CD4-positive, CD25-positive, alpha-beta regulatory T cell (primary cell): ENCODE measurements at places on chromosomes 4 and X. TPM values are rescaled to one million over a fixed set of nuclear protein-coding genes. Genes with fewer than 3 reads are reported as not detected.
A peak's percentile ranks its signal among the peaks of the same experiment; 100 is the strongest.

The ADH1C gene
- not detected for total RNA-seq

- DNase-seq, result no peak
- H3K36me3 ChIP-seq, result no peaks in the 10 kb centered on the region
- H3K27ac ChIP-seq, result no peak overlapping the region
- H3K4me3 ChIP-seq, result no peak overlapping the region
- no peaks in the 10 kb centered on the region for H3K4me1 ChIP-seq
These were observed 162.8 kb downstream of the THOC2 start for GRCh38 chrX:123570011-123570590.

DNA sequence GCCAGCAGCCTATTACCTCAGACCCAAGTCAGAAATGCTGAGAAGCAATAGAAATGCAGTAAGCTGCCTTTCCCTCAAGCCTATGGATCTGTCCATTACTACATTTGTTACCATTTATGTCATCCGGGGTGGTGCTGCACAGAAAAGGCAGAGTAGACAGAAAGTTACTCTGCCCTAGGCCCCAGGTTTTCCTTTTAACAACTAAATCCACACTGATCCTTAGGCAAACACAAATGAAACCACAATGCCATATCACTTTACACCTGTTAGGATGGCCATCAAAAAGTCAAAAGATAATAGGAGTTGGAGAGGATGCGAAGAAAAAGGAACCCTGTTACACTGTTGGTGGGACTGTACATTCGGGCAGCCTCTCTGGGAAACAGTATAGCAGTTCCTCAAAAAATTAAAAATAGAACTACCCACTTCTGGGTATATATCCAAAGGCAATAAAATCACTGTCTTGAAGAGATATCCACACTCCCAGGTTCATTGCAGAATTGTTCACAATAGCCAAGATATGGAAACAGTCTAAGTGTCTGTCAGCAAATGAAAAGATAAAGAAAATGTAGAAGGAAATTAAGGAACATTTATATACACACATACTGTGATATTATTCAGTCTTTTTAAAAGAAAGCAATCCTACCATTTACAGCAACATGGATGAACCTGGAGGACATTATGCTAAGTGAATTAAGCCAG, 186.3 kb downstream of the NWD2 start:
- H3K27me3 ChIP-seq, result peaks cover 4% of the 10 kb centered on the region
- no peak overlapping the region for H3K4me3 ChIP-seq
- no peaks in the 10 kb centered on the region for H3K4me1 ChIP-seq
- H3K27ac ChIP-seq, result no peak overlapping the region

GRCh38 chr4:158588285-158588684, 66.6 kb downstream of the RXFP1 start:
- no peak overlapping the region for H3K27ac ChIP-seq
- no peak for DNase-seq
- H3K36me3 ChIP-seq, result no peaks in the 10 kb centered on the region
- no peaks in the 10 kb centered on the region for H3K4me1 ChIP-seq

- H3K27me3 ChIP-seq, result no peaks in the 10 kb centered on the region
- DNase-seq, result no peak
- H3K4me1 ChIP-seq, result peaks cover 48% of the 10 kb centered on the region
- peak overlapping the region; percentile 91 for H3K4me3 ChIP-seq
These were observed 1.7 kb downstream of the PLAC8 start for GRCh38 chr4:83112678-83113428.

DNA sequence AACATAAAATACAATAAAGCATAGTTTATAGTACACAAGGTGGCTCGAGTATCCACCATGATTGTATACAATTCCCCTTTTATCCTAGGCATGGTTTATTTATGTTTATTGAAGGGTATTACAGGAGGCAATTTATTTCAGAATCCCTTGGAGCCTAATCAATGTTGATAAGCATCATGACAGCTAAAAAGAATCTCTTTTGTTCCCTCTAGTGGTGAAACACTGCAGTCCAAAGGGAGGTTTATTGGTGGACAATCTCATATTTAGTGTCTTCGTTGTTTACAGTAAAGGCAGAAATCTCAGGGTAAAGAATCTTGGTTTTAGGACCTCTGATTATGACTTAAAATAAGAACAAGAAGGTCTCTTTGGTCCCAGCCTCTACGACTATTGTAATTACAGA, 1712.5 kb downstream of the C4orf33 start:
- H3K4me3 ChIP-seq, result no peak overlapping the region
- no peak overlapping the region for H3K27ac ChIP-seq
- no peaks in the 10 kb centered on the region for H3K27me3 ChIP-seq
- DNase-seq, result no peak
